ENCODE measurements at places on chromosomes 4 and X.

DNA sequence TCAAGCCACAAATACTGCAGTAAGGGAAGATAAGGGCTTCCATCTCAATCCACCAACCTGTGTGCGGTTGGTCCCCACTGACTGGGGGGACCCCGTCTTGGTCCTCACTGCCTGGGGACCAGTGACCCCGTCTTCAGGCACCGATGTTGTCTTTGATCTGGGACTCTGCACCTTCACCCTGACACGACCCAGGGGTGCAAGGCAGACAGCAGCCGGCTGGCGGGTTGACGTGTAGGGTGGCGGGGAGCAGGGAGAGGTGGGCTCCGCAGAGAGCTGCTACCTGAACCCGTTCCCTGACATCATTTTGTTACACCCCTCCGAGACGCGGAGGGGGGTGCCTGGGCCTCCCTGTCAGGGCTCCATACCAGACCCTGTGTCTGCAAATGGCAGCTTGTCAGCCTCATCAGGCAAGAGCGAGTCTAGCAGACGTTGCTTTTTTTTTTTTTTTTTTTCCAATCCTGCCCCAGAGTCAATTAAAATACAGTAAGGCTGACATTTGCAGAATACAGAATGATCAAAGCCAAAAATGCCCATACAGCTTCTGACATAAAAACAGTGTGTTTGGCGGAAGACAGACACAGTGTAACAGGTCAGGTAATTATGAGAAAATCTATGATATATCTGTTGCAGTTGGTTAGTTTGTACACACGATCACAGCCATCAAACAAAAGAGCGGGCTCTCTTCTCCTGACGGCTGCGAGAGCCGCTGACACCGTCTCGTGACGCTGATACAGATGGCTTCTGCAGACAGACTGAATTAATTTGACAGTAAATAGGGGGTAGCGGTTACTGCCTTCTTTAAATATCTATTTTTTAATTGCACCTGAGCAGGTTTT is 118.6 kb downstream of the CRLF2 start:
- no peak for DNase-seq

GRCh38 chrX:101803451-101803850 is 128.4 kb downstream of the ZMAT1 start:
- DNase-seq: peak; percentile 0

DNA sequence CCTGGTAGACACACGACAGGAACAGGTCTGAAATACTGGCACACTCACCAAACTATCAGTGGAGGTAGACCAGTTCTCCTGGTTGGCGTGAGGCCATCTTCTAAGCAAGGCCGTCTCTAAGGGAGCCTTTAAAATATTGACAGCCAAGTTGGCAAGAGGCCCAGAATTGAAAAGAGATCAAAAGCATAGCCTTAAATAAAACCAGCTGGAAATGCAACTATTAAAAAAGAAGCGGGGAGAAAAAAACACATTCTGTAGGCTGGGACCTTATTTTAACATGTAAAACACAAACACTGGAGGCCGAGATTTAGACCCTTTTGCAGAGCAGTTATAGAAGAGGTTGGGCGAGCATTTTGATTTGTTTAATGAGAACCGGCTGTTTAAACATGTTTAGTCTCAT is 233.0 kb upstream of the CLNK start:
- no peak for DNase-seq

- DNase-seq: no peak
These were observed 135.1 kb upstream of the PACRGL start for GRCh38 chr4:20565075-20565721.

DNA sequence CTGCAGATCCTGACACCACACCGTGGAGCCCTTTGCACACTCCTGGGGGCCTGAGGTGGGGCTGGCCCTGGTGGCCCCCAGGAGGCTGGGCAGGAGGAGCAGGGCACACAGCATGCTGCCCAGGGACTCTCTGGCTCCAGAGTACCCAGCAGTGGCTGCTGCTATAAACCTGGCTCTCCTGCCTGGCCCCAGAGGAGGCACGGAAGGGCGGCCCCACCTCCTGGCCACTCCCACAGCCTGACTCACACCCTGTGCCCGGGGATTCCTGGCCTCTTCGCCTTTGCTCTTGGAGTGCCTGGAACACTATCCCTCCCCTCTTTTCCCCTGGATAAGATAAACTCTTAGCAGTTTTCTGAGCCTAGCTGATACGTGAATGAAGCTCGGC is at the start of gene PSAPL1:
PSAPL1 (minus strand) TSS at position 165 of the 385 bp plus-strand sequence; CDS start at position 114, 51 bp downstream.
- peak; percentile 1 for DNase-seq

Data from inflammatory macrophage treated with lipopolysaccharide for 4 hours (primary cell).